Naive B cell (primary cell): ENCODE measurements at places on chromosomes 6 and 20.
A peak's percentile ranks its signal among the peaks of the same experiment; 100 is the strongest.

- H3K27ac ChIP-seq: peak overlapping the region; percentile 82
- H3K4me1 ChIP-seq: peaks cover 34% of the 10 kb centered on the region
- peak overlapping the region; percentile 75 for H3K4me3 ChIP-seq
- H3K36me3 ChIP-seq: peaks cover 8% of the 10 kb centered on the region
- DNase-seq: no peak
- H3K27me3 ChIP-seq: no peaks in the 10 kb centered on the region
These were observed 17.5 kb upstream of the KCNK16 start for GRCh38 chr6:39339868-39340550.

- no peaks in the 10 kb centered on the region for H3K36me3 ChIP-seq
- H3K4me3 ChIP-seq: no peak overlapping the region
- H3K27me3 ChIP-seq: no peaks in the 10 kb centered on the region
- H3K27ac ChIP-seq: peak overlapping the region; percentile 33
These were observed 203.9 kb upstream of the PRDM1 start for GRCh38 chr6:105882121-105882803.

GRCh38 chr6:28458568-28458967 is 15.3 kb upstream of the ZSCAN23 start:
- no peaks in the 10 kb centered on the region for H3K36me3 ChIP-seq
- H3K27me3 ChIP-seq: peaks cover 54% of the 10 kb centered on the region
- no peak overlapping the region for H3K27ac ChIP-seq
- H3K4me3 ChIP-seq: no peak overlapping the region
- DNase-seq: no peak

DNA sequence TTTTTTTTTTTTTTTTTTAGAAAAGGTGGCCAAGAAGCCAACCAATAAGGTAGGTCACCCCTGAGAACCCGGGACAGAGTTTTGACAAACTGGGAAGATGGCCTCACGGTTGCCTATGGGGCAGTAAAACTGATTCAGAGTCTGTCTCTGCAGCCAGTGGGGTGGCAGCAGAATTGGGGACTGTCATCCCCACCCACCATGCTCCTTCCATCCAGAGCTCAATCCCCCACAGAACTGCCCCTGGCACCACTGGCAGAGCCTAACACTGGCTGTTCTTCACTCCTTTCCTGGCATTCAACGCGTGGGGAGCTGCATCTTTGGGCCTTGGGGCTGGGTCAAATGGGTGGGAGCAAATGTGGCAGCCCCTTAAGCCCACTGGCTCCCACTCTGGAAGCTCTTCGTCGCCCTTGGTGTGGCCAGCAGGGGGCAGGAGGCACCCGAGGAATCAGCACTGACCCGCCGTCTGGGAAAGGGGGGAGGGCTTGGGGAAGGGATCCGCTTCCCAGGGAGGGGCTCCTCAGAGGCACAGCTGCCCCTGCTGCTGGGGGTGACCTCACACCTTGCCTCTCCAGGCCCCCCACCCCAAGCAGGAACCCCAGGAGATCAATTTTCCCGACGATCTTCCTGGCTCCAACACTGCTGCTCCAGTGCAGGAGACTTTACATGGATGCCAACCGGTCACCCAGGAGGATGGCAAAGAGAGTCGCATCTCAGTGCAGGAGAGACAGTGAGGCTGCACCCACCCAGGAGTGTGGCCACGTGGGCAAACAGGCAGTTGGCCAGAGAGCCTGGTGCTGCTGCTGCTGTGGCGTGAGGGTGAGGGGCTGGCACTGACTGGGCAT is 10.4 kb downstream of the CD40 start:
- no peaks in the 10 kb centered on the region for H3K27me3 ChIP-seq
- peaks cover 69% of the 10 kb centered on the region for H3K4me1 ChIP-seq
- H3K27ac ChIP-seq: peak overlapping the region; percentile 78
- H3K36me3 ChIP-seq: peaks cover 32% of the 10 kb centered on the region
- H3K4me3 ChIP-seq: no peak overlapping the region

GRCh38 chr6:2360126-2360525 is 114.7 kb upstream of the GMDS start:
- H3K27me3 ChIP-seq: no peaks in the 10 kb centered on the region
- H3K27ac ChIP-seq: no peak overlapping the region
- DNase-seq: no peak
- H3K36me3 ChIP-seq: peaks cover 28% of the 10 kb centered on the region

DNA sequence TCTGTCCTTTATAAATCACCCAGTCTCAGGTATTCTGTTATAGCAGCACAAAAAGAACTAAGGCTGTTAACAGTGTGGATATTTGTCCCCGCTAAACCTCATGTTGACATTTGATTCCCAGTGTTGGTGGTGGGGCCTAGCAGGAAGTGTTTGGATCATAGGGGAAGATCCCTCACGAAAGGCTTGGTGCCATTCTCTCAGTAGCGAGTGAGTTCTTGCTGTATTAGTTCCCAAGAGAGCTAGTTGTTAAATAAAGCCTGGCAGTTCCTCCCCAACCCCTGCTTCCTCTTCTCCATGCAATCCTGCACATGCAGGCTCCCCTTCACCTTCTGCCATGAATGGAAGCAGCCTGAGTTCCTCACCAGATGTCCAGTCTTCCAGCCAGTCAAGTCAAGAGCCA is 29.8 kb upstream of the ERVFRD-1 start:
- H3K27me3 ChIP-seq: no peaks in the 10 kb centered on the region
- H3K27ac ChIP-seq: peak overlapping the region; percentile 35
- H3K4me3 ChIP-seq: no peak overlapping the region
- H3K36me3 ChIP-seq: no peaks in the 10 kb centered on the region
